NCI-H1417 treated with DMSO at 0.1 percent for 48 hours (cell line): ENCODE measurements at places on chromosomes 16 and 17.

DNA sequence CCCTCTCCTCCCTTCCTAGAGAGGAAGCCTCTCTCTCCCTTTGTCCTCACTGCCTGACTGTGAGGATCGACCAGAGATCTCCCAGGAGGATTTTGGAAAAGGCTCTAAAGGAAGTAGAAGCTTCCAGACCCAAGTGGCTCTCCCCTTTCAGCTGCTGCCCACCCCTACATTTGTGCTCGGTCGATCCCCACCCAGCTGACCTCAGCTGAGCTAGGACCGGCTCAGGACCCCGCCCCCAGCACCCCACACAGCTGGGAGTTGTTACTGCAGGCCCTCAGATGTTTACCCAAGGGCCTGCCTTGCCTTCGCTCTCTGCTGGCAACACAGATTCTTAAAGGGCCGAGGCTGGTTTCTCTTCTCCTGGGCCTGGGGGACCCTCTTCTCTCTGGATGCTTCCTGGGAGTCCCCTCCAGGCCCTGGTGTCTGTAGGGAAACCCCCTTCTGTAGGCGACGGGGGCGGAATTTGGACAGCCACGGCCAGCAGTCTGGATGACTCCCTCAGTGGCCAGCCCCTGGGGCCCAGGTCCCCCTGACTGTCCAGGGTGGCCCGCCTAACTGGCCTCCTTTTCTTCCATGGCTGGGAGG is 26.9 kb upstream of the TIMP2 start:
- no peak for DNase-seq

GRCh38 chr17:61799812-61800484 is 63.4 kb downstream of the BRIP1 start:
- DNase-seq = no peak

GRCh38 chr17:61926826-61927207 is 965 bp downstream of the INTS2 start:
- DNase-seq = no peak

DNA sequence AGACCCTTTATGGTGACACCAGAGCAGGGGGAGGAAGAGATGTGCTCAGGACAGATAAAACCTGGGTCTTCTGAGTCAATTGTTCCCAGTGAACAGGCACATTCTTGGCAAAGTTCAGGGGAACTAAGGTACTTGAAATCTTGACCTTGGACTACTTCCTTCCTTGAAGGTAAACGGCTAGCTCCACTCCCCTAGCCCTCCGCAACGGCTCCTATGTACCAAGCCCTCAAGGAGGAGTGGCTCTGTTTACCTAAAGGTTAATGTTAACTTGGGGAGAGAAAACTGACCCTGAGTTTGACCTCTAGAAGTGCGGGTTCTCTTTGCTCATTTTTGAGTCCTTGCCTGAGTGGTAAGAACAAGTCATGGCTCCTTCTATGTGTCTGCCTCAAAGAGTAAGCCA is 7.8 kb downstream of the TTLL6 start:
- DNase-seq = no peak

DNA sequence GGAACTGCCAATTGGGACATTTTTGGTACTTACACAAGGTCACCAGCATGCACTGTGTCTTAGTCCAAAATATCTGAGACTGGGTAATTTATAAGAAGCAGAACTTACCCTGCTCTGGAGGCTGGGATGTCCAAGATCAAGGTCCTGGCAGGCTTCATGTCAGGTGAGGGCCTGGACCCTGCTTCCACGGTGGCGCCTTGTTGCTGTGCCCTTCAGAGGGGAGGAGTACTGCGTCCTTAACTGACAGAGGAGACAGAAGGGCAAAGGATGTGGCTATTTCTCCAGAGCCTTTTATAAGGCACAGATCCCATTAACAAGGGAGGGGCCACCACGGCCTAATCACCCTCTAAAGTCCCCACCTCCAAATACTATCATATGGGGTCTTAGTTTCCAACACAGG is 178.9 kb downstream of the C16orf95 start:
- DNase-seq = no peak

- no peak for DNase-seq
Observed at GRCh38 chr16:52469775-52470174, 77.2 kb downstream of the TOX3 start.

- DNase-seq = no peak
Observed at GRCh38 chr17:1002771-1003555, 6.0 kb downstream of the TIMM22 start.

DNA sequence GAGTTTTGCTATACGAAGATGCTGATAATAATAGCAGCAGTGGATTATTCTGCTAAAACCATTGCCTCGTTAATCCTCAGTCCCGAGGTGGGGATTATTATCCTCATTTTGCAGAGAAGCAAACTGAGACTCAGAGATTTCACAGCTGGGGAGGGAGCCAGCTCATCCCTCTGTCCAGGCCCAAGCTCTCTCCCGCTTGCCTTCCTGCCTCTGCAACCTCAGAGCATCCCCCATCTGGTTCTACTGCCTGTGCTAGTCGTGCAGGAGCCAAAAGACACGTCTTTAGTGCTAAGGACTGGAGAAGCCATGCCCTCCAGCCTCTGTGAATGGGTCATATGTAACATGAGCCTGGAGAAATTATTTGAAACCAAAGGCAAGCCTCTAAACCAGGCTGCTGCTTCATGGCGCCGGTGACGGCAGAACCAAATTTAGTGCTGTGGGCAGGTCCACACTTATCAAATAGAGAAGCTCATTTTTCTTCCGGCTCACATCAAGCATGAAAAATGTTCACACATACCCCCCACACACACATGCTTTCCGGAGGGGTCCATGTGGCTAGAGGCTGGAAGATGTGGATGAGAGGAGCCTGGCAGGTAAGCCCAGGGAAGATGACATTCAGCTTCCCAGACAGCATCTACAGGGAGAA is 13.5 kb downstream of the MAPT start:
- no peak for DNase-seq

DNA sequence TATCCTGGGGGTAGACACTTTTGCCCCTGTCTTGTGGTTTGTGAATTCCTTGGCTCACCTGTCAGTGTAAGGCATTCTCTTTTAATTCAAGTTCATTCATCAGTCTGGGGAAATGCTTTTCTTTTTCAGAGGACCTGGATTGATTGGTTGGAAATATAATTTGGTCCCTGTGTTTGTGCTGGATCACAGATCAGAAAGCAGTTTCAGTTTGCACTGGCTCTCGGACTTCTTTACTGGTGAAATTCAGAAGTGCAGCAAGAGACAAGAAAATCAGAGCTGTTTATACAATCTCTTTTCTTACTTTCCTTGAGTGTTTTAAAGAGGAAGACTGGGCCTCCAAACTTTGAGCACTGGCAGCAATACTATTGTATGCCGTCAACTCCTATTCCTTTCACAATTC is 161.8 kb upstream of the KCNJ16 start:
- DNase-seq = no peak

DNA sequence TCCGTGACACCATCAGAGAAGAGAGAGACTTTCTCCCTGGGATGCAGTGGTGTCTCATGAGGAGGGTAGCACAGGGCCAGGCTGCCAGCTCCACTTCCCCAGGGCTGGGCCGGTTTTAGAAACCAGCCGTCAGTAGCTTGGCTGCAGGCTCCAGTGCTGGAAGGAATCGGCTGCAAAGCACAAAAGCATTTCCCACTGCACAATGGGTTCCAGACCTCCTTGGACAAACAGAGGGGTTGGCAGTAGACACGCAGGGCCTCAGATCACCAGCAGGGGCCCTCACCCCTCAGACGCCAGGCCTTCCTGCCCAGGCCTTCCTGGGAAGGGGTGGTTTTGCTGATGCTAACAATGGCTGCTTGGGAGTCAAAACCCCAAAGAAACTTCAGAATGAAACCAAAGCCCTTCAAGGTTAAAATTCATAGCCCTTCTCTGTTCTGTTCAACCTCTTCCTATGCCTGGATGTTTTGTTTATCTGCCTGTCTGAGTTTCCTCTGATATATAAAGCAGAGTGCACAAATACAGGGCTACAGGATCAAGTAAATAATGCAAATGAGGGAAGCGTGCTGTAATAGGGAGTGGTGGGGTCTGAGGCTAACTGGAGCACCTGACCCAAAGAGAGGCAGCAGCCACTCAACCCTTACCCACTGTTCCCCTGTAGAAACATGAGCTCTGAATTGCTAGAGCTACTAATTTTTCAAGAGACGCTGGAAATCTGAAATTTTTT is 26.2 kb downstream of the TEKT5 start:
- no peak for DNase-seq

- DNase-seq = no peak
Observed at GRCh38 chr16:87569601-87570571, 32.4 kb upstream of the JPH3 start.

DNA sequence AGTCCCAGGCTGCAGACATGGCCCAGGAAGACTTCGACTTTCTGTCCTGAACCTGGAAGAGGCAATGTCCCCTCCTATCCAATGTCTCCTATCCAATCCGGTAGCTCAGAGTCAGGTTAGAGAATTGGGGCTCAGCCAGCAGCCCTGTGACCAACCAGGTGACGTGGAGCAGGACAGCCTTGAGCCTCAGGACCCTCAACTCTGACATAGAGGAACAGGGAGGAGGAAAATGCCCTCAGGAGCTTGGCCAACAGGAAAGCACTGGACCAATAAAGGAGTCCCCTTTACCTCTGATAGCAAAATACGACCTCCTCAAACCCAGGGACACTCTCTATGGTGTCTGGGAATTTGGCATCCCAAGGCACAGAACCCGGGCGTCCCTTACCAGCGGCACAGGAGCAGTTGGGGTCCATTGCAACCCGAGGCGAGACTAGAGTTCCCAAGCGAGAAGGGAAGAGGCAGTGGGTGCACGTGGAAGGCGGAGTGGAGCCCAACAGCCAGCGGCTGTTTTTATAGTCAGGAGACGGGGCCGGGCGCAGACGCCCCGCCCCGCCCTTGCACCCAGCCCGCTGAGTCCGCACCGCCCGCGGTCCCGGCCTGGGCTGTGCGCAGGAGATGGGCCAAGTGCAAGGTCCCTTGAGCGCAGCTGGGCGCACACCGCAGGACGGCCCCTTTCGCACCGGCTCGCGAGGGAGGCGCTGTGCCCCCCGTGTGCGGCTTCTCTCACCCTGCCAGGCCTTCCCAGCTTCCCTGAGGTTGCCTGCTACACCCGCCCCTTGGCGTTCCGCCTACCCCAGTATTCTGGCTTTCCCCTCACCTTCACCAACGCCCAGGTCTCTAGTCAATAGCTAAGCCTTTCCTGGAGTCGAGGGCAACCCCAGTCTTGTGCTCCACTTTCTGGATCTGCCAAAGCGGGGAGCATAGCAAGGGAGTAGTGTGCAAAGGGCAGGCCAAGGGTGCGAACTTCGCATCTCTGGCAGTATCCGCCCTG is at the start of gene MT1G:
TSS of gene MT1G (minus strand) at position 485 of the 991 bp plus-strand sequence. CDS start at position 413, 72 bp downstream.
- no peak for DNase-seq

GRCh38 chr16:75372236-75372856 is 61.0 kb downstream of the CFDP1 start:
- DNase-seq = no peak

- no peak for DNase-seq
Observed at GRCh38 chr16:84266451-84266850, 26.6 kb upstream of the KCNG4 start.

- no peak for DNase-seq
Observed at GRCh38 chr16:77877712-77878347, 89.5 kb downstream of the VAT1L start.

DNA sequence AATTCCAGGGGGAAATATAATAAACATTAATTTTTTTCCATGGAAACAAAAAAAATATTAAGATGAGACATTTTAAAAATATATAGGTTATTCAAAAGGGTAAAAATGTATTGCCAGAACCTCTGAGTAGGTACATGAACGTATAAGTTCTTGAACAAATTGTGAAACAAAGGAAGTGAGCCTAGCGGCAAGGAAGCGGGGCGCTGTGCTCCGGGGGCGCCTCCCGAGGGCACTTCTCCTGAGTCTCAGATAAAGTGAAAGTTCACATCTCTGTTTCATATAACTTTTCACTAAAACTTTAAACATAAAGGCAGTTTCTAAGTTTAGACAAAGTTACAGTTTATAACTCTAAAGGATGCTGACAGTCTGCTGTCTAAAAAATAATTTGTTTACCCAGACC is 52.3 kb downstream of the TNRC6C start:
- DNase-seq = no peak

DNA sequence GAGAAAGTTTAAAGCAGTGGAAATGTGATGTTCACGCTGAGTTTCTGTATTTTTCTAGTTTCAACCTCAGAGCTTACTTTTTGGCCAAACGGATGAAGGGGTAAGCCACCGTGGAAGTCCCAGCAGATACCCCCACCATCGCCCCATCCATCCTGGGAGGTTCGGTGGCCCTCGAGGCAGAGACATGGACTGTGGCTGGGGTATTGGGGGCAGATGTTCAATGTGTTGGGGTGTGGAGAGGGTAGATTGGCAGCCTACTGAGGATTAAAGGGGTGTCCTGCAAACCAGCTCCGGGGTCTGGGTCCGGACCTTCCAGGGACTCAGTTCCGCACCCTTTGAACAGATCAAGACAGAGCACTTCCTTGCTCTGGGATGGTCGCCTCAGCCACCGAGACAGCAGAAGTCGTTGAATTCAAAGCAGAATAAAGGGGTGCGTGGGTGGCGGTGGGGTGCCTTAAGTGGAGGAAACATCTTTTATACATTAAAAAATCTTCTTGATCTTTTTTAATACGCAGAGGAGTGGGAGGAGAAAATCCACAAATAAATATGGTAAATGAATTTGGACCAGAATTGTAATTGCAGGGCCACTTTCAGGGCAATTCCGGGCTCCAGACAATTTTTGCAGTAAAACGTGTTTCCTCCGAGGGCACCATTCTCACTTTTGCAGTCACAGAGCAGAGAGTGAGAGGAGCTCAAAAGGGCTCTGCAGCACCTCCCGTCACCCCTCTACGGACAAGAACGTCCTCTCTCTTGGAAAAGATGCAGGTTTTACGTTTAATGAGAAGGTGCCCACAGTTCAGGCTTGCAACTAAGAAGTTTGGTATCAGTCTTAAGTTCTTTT is 8.2 kb upstream of the CBX8 start:
- DNase-seq = no peak

GRCh38 chr17:52885882-52886281 is 727.4 kb upstream of the CA10 start:
- no peak for DNase-seq

DNA sequence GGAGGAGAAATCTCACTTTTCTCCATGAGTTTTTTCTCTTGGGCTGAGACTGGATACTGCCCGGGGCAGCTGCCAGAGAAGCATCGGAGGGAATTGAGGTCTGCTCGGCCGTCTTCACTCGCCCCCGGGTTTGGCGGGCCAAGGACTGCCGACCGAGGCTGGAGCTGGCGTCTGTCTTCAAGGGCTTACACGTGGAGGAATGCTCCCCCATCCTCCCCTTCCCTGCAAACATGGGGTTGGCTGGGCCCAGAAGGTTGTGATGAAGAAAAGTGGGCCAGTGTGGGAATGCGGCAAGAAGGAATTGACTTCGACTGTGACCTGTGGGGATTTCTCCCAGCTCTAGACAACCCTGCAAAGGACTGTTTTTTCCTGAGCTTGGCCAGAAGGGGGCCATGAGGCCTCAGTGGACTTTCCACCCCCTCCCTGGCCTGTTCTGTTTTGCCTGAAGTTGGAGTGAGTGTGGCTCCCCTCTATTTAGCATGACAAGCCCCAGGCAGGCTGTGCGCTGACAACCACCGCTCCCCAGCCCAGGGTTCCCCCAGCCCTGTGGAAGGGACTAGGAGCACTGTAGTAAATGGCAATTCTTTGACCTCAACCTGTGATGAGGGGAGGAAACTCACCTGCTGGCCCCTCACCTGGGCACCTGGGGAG is 19.1 kb downstream of the NGFR start:
- no peak for DNase-seq

GRCh38 chr17:1188812-1189504 is 9.2 kb upstream of the ABR start:
- DNase-seq = no peak

- no peak for DNase-seq
Observed at GRCh38 chr16:31435341-31436220, 7.0 kb downstream of the ZNF843 start.

GRCh38 chr16:17029602-17030350 is 441.0 kb downstream of the XYLT1 start:
- no peak for DNase-seq
